ENCODE measurements at places on chromosomes 3 and 15. TPM values are rescaled to one million over a fixed set of nuclear protein-coding genes. Genes with fewer than 3 reads are reported as not detected.

DOCK3 gene
- 0.16 TPM for total RNA-seq

CIB1 gene
- total RNA-seq: 58.3 TPM

KATNBL1 gene
- total RNA-seq: 57.9 TPM

SGO1 gene
- 15.5 TPM for total RNA-seq

DISP2 gene
- total RNA-seq: 1.2 TPM

LRRC31 gene
- not detected for total RNA-seq

TGM5 gene
- not detected for total RNA-seq
